ENCODE measurements at places on chromosomes 3 and 15. TPM values are rescaled to one million over a fixed set of nuclear protein-coding genes. Genes with fewer than 3 reads are reported as not detected.

DNA sequence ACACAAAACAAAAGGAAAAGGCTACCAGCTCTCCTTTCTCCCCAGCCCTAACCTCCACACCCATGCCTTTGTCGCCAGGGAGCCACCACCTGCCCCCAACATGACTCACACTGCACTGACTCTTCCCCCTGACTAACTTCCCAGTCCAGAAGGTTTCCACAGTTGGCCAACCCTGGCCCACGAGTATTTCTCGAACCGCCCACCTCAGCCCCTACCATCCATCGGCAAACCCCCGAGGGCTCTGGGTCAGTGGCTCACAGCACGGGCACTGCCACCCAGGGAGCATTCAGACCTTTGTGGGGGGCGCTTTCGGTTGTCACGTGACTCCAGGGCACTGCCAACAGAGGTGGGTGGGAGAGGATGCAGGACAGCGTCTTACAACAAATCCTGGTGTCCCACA is 152.3 kb downstream of the LRRC28 start:
- no peak for DNase-seq

DNA sequence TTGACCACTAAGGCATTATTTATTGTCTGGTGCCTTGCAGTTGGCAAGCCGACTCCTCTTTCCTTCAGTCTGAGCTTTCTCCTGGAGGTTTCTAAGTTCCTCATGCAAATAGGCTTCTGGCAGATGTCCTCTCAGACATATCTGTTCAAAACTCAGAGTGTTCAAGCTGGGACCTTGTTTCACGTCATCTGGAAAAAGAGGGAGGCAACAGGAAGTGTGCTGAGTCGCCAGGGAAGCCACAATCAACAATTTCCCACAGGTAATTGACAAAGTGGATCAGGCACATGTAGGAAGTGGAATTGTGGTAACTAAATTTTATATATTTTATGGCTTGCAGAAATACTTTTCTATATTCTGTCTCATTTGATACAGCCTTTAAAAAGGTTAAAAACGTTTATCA is 14.6 kb downstream of the SCG5 start:
- no peak for DNase-seq

GRCh38 chr3:59326246-59327024 is 276.6 kb upstream of the CFAP20DC start:
- DNase-seq: no peak

DNA sequence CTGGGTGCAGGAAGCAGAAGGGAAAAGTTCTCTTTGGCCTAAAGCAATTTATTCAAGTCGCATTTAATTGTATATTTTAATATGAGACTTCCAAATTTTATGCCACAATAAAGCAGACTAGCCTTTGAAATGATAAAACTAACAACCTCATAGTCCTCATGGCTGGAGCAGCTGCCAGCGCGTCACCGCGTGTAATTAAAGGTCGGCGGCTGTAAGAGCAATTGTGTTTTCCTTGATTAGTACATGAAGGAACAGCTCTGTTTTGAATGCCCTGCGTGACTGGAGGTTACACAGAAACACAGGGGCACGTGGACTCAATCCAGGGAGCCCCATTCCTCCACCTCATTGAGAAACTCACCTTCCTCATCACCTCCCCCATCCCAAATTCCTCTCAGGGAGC is 10.1 kb upstream of the LRRC15 start:
- DNase-seq: no peak

DNA sequence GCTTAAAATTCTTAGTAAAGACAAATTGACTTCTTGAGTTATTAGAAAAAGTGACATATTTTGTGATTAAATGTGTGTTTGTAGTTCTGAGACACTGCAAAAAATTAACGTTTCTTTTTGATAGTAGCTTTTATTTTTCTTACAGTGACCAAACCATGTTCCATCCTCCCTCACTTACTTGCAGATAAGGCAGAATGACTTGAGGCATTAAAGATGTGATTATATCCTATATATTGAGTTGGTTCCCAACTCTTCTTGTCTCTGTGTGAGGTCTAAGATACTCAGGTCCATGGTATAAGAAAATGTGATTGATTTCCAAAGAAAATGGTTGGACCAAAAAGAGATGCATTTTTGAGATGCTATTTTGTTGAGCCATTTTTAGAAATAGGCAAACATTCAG is 238.3 kb upstream of the NR2F2 start:
- DNase-seq: no peak

DNA sequence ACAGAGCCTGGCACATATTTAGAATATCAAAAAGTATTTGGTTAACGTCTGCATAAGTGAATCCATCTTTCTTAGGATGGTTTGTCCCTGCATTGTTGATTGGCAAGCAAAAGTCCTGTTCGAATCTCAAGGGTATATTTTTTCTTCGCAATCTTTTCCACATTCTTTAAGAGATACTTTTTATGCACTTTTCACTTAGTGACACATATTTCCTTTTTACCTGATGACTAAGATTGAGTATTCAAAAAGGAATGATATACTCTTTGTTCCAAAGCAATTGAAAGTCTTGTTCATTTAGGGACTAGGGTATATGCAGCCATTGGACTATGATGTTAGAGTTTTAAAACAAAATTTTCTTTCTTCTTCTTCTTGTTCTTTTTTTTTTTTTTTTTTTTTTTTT is 349.9 kb downstream of the NLGN1 start:
- DNase-seq: no peak

GRCh38 chr3:78762121-78762520 is 1005.7 kb downstream of the ROBO1 start:
- no peak for DNase-seq

- no peak for DNase-seq
These were observed 72.9 kb upstream of the ATP2C1 start for GRCh38 chr3:130820976-130821375.

DNA sequence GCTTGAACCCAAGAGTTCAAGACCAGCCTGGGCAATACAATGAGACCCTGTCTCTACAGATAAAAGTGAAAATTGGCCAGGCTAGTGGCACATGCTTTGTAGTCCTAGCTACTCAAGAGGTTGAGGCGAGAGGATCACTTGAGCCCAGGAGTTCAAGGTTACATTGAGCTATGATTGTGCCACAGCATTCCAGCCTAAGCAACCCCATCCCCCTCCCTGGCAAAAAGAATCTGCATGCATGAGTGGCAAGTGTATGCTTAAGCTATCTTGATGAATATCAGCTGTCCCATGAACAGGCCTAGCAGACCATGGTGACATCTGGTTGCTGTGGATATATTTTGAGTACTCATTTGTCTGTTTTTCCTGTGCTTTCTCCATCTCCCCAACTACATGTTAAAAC is 4.7 kb downstream of the ATRIP start:
- DNase-seq: no peak

DNA sequence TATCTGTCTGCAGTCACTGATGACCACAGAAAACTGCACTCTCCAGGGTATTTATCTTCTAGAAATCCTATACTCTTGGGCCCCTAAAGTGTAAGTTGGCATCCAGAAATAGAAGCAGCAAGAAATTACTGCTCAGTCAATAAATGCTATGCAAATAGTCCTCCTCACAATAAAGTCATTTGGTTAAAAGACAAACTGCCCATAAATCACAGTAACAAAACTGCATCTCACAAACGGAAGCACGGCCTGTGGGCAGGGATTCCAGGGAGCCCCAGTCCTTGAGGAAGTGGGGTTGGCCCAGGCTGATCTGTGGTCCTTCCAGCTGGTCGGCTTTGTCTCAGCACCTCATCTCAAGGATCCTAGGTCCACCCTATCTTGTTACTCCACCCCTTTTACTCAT is 29.7 kb upstream of the SPATA12 start:
- DNase-seq: no peak

- DNase-seq: no peak
These were observed 1250.9 kb downstream of the ROBO1 start for GRCh38 chr3:78516937-78517336.

GRCh38 chr3:79056498-79056897 is 711.3 kb downstream of the ROBO1 start:
- no peak for DNase-seq

GRCh38 chr3:59580499-59580898 is 530.7 kb upstream of the CFAP20DC start:
- DNase-seq: no peak

DNA sequence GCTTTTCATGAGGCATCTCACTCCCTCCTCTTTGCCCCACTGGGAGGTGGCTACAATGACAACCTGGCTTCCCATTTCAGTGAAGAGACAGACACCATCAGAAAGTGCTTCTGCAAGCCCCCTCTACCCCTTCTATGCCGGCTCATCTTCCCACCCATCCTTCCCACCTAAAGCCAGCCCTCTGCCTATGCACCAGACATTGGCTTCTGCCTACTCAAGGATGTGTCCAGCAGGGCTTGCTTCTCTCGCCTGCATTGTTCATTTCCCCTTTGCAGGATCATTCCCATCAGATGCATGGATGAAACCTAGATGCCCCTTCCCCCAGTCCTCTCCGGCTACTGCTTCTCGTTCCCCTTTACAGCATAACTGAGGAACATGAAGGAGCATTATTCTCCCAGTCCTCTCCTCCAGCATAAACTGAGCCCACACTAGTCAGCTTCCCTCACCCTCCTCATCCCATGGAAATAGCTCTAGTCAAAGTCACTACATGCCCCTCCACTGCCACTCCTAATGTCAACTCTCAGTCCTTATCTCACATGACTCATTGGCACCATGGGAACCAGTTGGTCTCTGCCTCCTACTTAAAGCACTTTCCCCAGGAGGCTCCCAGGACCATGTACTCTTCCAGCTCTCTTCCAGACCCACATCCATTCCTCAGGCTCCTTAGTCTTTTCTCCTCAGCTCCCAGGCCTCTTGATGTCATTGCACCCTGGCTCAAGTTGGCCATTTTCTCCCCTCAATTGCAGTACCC is 47.9 kb downstream of the TM2D3 start:
- DNase-seq: no peak

Gene CACNA2D2
- 8.7 TPM for total RNA-seq

Gene SERPINI2
- total RNA-seq: 1.9 TPM

Gene EXOSC7
- 26.0 TPM for total RNA-seq

Gene CHST2
- total RNA-seq: 2.2 TPM

Gene POPDC2
- total RNA-seq: 516 TPM

Gene SCAANT1
- total RNA-seq: not detected

Gene CNTN4
- total RNA-seq: 3.8 TPM

Gene IL5RA
- total RNA-seq: 2.2 TPM

Gene MORF4L1
- 347 TPM for total RNA-seq

Gene PLSCR4
- 25.4 TPM for total RNA-seq

Gene TMA7
- total RNA-seq: 187 TPM

Gene FBXW12
- total RNA-seq: not detected

Gene KNG1
- total RNA-seq: 0.53 TPM

Gene C15orf62
- total RNA-seq: 0.28 TPM

Gene CAMK1
- total RNA-seq: 20.1 TPM

Data from right cardiac atrium (tissue), 5 donors.